Forelimb muscle (tissue), 1 donor: ENCODE measurements at places on chromosomes 5 and 9. TPM values are rescaled to one million over a fixed set of nuclear protein-coding genes. Genes with fewer than 3 reads are reported as not detected.

EGFLAM gene
- 46.6 TPM for polyA plus RNA-seq

FSTL4 gene
- 3.6 TPM for polyA plus RNA-seq

NRG2 gene
- 1.5 TPM for polyA plus RNA-seq

OBP2B gene
- polyA plus RNA-seq, result not detected

PCDHA6 gene
- 0.06 TPM for polyA plus RNA-seq

TEK gene
- 14.0 TPM for polyA plus RNA-seq

PDLIM4 gene
- 66.2 TPM for polyA plus RNA-seq

ANKRD31 gene
- 0.13 TPM for polyA plus RNA-seq

TMEM215 gene
- 0.54 TPM for polyA plus RNA-seq

PCDHA9 gene
- polyA plus RNA-seq, result not detected

F2RL1 gene
- 0.32 TPM for polyA plus RNA-seq

TAL2 gene
- 21.1 TPM for polyA plus RNA-seq

FBP2 gene
- polyA plus RNA-seq, result 91.5 TPM

TNIP1 gene
- 84.6 TPM for polyA plus RNA-seq

PCDHGA6 gene
- 2.6 TPM for polyA plus RNA-seq

IL13 gene
- polyA plus RNA-seq, result not detected

ANKRD18A gene
- 0.09 TPM for polyA plus RNA-seq

KLHL3 gene
- 4.4 TPM for polyA plus RNA-seq

SCGB3A1 gene
- polyA plus RNA-seq, result 1.4 TPM

SLC38A9 gene
- polyA plus RNA-seq, result 11.0 TPM

IL3 gene
- polyA plus RNA-seq, result not detected

ADAMTSL2 gene
- polyA plus RNA-seq, result 4.7 TPM

STRBP gene
- polyA plus RNA-seq, result 10.0 TPM

OR1J2 gene
- polyA plus RNA-seq, result not detected

HBEGF gene
- polyA plus RNA-seq, result 25.8 TPM

PCDHGC5 gene
- polyA plus RNA-seq, result 0.78 TPM

HTR1A gene
- not detected for polyA plus RNA-seq

IRX1 gene
- polyA plus RNA-seq, result 0.28 TPM

EIF4E1B gene
- not detected for polyA plus RNA-seq

IL9 gene
- not detected for polyA plus RNA-seq

GRM6 gene
- polyA plus RNA-seq, result 0.81 TPM

PCDH12 gene
- 14.0 TPM for polyA plus RNA-seq

CA9 gene
- polyA plus RNA-seq, result 0.87 TPM

PRRC2B gene
- 133 TPM for polyA plus RNA-seq

CTXN3 gene
- polyA plus RNA-seq, result 1.0 TPM

NDUFS4 gene
- 108 TPM for polyA plus RNA-seq

FOXD4L5 gene
- 0.90 TPM for polyA plus RNA-seq

GTF2H2 gene
- polyA plus RNA-seq, result 22.9 TPM

TRIM41 gene
- 17.3 TPM for polyA plus RNA-seq

WHRN gene
- polyA plus RNA-seq, result 2.6 TPM

SPINK4 gene
- not detected for polyA plus RNA-seq

HACD4 gene
- polyA plus RNA-seq, result 1.5 TPM

ERAP2 gene
- polyA plus RNA-seq, result 7.9 TPM

IFNB1 gene
- polyA plus RNA-seq, result not detected

LCN15 gene
- 0.49 TPM for polyA plus RNA-seq

SLC6A3 gene
- not detected for polyA plus RNA-seq

LRRC8A gene
- polyA plus RNA-seq, result 23.1 TPM

SPATA9 gene
- polyA plus RNA-seq, result 1.4 TPM

FTMT gene
- polyA plus RNA-seq, result not detected

AGPAT2 gene
- 11.6 TPM for polyA plus RNA-seq

PCDHGA5 gene
- 2.6 TPM for polyA plus RNA-seq

ZFP2 gene
- 2.8 TPM for polyA plus RNA-seq

HK3 gene
- polyA plus RNA-seq, result 0.82 TPM
